Nephron progenitor cell (in vitro differentiated cells): ENCODE measurements at places on chromosomes 1 and 21.

GRCh38 chr1:171210355-171210754 is 25.3 kb downstream of the FMO2 start:
- DNase-seq: no peak

DNA sequence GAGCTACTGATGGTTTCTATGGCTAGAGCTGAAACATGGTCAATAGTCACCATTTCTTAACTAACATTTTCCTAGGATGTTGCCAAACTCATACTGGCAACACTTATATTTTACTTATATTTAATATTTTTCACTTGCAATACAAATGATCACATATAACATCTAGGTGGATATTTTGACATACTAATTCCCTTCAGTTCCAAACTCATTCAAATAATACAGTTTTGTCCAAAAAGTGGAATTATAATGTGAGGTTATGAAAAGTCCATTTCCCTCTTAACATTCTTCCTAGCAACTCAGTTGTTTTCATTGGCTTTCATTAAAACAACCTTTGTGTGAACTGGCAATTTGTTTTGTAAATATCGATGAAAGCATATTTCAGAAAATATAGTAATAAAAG is 16.0 kb downstream of the SPAG17 start:
- no peak for DNase-seq

GRCh38 chr1:180000575-180000974 is 46.0 kb downstream of the CEP350 start:
- DNase-seq: no peak

GRCh38 chr1:186781730-186782129 is 47.0 kb upstream of the PLA2G4A start:
- DNase-seq: no peak

- no peak for DNase-seq
These were observed 3.3 kb downstream of the TMEM200B start for GRCh38 chr1:29120367-29120766.

GRCh38 chr1:168821434-168821833 is 92.4 kb upstream of the DPT start:
- DNase-seq: no peak

- DNase-seq: no peak
These were observed 9.1 kb upstream of the HEYL start for GRCh38 chr1:39648496-39648895.

DNA sequence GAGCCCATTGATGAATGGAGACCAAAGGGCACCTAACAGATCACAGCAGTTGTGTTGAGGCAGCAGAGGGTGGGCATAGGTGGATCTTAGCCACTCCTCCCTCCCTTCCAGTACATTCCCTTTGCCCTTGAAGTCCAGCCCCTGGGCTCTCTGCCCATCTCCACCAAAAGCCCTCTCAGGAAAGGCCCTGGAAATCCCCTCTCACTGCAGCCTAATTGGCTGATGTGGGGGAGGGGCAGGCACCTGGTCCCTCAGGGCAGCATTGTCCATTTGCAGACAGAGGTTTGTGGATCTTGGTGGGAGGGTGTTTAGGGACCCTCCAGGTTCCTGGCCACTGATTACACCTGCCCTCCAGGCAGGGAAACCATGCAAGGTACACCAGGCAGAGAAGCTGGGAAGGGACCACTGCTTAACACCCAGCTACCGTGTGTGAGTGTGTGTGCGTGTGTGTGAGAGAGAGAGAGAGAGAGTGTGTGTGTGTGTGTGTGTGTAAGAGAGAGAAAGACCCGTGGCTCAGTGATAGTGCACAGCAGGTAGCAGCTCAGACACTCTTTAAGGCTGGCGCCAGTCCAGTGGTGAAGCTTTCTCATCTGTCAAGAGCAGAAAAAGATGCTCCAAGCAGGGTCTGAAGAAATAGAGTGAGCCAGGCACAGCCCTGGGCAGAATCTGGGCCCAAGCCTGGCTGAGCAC is 71.1 kb downstream of the MATN1 start:
- DNase-seq: no peak

DNA sequence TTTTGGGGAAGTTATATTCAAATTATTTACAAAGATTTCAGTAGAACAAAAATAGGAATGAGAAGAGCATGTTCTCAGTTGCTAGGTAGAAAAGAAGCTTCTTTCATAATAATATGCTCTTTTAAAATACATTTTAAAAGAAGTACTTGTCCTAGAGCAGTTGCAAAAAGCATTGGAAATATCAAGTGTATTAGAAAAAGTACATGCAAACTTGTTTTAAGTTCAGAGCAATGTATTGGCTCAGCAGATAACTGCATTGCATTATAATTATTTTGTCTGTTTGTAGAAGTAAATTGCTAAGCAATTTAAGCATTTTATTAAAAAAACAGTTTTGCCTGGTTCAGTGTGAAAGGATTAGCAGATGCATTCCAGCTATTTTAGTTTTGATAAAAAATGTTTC is 806.4 kb downstream of the USP25 start:
- DNase-seq: no peak

- no peak for DNase-seq
These were observed 1.8 kb downstream of the ARPC5 start for GRCh38 chr1:183633676-183634343.
